CD8-positive, alpha-beta memory T cell (primary cell): ENCODE measurements at places on chromosomes 7 and 10. TPM values are rescaled to one million over a fixed set of nuclear protein-coding genes. Genes with fewer than 3 reads are reported as not detected.

The SPDYE8 gene
- total RNA-seq: not detected

The PNLIPRP2 gene
- not detected for total RNA-seq

The PSMG3 gene
- total RNA-seq: 71.0 TPM

The HABP2 gene
- not detected for total RNA-seq

The HOXA7 gene
- not detected for total RNA-seq

The SPDYE6 gene
- not detected for total RNA-seq

DNA sequence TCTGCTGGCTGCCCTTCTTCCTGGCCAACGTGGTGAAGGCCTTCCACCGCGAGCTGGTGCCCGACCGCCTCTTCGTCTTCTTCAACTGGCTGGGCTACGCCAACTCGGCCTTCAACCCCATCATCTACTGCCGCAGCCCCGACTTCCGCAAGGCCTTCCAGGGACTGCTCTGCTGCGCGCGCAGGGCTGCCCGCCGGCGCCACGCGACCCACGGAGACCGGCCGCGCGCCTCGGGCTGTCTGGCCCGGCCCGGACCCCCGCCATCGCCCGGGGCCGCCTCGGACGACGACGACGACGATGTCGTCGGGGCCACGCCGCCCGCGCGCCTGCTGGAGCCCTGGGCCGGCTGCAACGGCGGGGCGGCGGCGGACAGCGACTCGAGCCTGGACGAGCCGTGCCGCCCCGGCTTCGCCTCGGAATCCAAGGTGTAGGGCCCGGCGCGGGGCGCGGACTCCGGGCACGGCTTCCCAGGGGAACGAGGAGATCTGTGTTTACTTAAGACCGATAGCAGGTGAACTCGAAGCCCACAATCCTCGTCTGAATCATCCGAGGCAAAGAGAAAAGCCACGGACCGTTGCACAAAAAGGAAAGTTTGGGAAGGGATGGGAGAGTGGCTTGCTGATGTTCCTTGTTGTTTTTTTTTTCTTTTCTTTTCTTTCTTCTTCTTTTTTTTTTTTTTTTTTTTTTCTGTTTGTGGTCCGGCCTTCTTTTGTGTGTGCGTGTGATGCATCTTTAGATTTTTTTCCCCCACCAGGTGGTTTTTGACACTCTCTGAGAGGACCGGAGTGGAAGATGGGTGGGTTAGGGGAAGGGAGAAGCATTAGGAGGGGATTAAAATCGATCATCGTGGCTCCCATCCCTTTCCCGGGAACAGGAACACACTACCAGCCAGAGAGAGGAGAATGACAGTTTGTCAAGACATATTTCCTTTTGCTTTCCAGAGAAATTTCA is 1.7 kb downstream of the ADRB1 start:
- no peak overlapping the region for H3K4me3 ChIP-seq
- peaks cover 6% of the 10 kb centered on the region for H3K4me1 ChIP-seq
- peaks cover 22% of the 10 kb centered on the region for H3K27me3 ChIP-seq
- H3K36me3 ChIP-seq: no peaks in the 10 kb centered on the region
- no peak overlapping the region for H3K27ac ChIP-seq

- peaks cover 87% of the 10 kb centered on the region for H3K27me3 ChIP-seq
- DNase-seq: no peak
- peaks cover 24% of the 10 kb centered on the region for H3K4me1 ChIP-seq
- no peak overlapping the region for H3K4me3 ChIP-seq
- no peak overlapping the region for H3K27ac ChIP-seq
Measured at GRCh38 chr7:27194002-27194352, 5.9 kb downstream of the HOXA13 start.

GRCh38 chr7:134954197-134955082 is 31.9 kb upstream of the AGBL3 start:
- no peaks in the 10 kb centered on the region for H3K27me3 ChIP-seq
- DNase-seq: no peak
- H3K36me3 ChIP-seq: no peaks in the 10 kb centered on the region
- H3K27ac ChIP-seq: no peak overlapping the region

DNA sequence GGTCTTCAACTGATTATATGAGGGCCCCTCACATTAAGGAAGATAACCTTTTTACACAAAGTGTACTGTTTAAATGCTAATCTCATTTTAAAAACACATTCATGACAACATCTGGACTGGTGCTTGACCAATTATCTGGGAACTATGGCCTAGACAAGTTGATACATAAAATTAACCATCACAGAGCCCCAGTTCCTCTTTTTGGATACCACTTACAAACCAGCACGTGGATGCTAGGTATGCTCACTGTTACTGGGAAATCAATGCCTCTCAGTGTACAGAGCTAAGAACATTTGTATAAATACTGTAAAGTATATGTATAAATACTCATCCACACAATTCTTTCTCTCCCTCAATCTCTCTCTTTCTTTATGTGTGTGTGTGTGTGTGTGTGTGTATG is 1217.8 kb upstream of the LRRTM3 start:
- no peak overlapping the region for H3K27ac ChIP-seq
- no peaks in the 10 kb centered on the region for H3K27me3 ChIP-seq
- DNase-seq: no peak
- H3K4me3 ChIP-seq: no peak overlapping the region
- no peaks in the 10 kb centered on the region for H3K4me1 ChIP-seq

GRCh38 chr7:141541375-141541774 is 9.8 kb upstream of the AGK start:
- H3K4me1 ChIP-seq: no peaks in the 10 kb centered on the region
- DNase-seq: no peak
- no peaks in the 10 kb centered on the region for H3K36me3 ChIP-seq

DNA sequence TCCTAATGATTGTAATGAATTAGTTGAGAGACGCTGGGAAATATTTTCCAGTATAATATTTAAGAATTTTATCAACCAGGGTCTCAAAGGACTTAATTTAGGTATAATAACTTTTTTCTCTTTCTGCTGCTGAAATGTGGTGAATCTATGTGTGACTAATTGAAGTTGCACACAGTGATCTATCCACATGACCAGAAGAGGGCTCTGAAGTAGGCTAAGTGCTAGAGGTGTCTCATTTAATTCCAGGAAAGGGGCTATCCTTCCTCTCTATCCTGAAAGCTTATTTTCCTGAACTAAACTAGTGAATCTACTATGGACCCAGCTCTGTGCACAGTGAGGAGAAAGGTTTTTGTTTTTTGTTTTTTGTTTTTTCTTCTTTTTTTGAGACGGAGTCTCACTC is 294.4 kb upstream of the MYO3A start:
- no peaks in the 10 kb centered on the region for H3K27me3 ChIP-seq
- DNase-seq: no peak
- no peaks in the 10 kb centered on the region for H3K36me3 ChIP-seq
- no peak overlapping the region for H3K27ac ChIP-seq

- peak overlapping the region; percentile 89 for H3K4me3 ChIP-seq
- H3K27me3 ChIP-seq: no peaks in the 10 kb centered on the region
- H3K27ac ChIP-seq: peak overlapping the region; percentile 80
- H3K4me1 ChIP-seq: peaks cover 14% of the 10 kb centered on the region
- DNase-seq: no peak
Measured at GRCh38 chr7:142788303-142789289, 17.8 kb downstream of the PRSS2 start.

DNA sequence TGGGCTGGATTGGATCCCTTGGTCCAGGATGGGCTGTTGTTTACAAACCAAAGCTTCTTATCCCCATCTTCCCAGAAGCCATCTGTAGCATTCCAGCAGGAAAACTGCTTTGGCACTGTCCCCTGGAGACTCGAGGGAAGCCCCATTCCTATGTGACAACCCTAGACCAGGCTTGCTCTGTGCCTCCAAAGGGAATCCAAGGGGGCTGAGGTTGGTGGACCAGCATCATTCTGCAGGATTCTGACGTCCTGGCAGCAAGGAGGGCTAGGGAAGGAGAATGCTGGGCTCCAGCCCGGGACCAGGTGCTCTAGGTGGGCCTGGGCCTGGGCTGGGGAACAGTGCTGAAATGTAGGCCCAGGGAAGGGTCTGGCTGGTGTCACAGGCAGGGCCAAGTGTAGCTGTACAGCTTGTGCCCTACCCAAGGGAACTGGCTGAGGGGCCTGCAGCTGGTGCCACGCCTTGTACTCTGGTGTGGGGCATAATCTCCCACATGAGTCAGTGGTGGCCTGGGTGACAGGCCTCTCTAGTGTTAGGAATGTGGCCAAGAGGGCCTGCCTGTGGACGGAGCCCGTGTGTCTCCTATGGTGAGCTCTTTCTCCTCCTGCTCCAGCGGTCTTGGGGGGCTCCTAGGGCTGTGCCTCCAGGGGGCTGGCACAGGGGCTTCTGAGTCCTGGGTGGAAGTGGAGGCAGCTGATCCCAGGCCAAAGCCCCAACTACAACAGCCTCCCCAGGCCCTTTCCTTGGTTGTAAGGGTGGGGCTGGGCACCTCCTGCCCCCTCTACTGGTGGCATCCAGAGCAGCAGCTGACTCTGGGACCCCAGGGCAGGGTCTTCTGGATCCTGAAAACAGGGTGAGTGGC is 25.2 kb downstream of the TRIM8 start:
- no peak overlapping the region for H3K4me3 ChIP-seq
- H3K36me3 ChIP-seq: no peaks in the 10 kb centered on the region
- DNase-seq: no peak
- H3K4me1 ChIP-seq: peaks cover 21% of the 10 kb centered on the region
- no peak overlapping the region for H3K27ac ChIP-seq

- H3K4me3 ChIP-seq: no peak overlapping the region
- no peaks in the 10 kb centered on the region for H3K36me3 ChIP-seq
- no peaks in the 10 kb centered on the region for H3K27me3 ChIP-seq
- no peaks in the 10 kb centered on the region for H3K4me1 ChIP-seq
- no peak overlapping the region for H3K27ac ChIP-seq
- DNase-seq: no peak
Measured at GRCh38 chr10:114418109-114418508, 13.8 kb upstream of the AFAP1L2 start.

DNA sequence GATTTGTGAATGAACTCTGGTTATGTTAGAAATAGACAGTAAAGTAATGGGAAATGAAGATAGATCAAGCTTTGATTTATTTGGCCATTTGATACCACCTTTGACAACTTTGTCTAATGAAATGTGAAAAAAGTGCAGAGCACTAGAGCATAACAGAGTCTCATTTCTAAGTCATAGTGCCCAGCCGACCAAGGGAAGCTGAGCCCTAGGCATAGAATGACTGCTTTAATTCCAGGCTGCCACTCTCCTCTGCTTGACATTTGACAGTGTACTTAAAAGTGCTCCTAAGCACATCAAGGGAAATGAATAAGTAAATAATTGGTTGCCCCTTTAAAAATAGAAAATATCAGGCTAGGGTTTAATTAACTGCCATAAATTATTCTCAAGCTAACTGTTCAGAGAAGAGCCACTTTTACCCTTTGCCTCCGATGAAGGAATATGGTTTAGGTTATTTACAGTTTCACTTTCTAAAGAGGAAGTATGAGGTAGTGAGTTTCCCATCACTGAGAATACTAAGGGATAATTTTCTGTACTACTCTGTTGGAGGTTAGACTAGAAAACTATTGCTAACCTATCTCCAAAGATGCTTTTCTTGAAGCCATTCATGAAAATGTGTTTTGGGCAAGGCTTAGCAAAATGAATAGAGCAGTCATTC is 591.6 kb downstream of the REEP3 start:
- H3K36me3 ChIP-seq: no peaks in the 10 kb centered on the region
- H3K4me3 ChIP-seq: no peak overlapping the region
- H3K27ac ChIP-seq: no peak overlapping the region

DNA sequence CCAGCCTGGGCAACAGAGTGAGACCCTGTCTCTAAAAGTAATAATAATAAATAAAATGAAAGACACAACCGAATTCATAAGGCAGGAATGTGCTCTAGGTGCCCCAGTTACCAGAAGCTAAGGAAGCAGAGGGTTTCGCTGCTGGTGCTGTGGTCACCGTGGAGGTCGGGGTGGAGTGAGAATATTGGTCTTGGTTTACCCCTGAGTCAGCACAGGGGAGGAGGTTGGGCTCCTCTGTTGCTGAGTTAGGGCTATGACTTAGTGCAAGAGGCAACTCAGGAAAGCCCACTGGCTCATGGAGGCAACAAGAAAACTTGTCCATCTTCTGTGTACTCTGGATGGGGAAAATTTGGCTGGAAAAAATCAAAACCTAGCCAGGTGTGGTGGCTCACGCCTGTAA is 117.1 kb downstream of the MYL10 start:
- H3K36me3 ChIP-seq: no peaks in the 10 kb centered on the region
- no peak overlapping the region for H3K27ac ChIP-seq
- no peaks in the 10 kb centered on the region for H3K4me1 ChIP-seq
- DNase-seq: no peak
- no peak overlapping the region for H3K4me3 ChIP-seq

GRCh38 chr7:50826371-50827172 is 43.9 kb upstream of the GRB10 start:
- no peak overlapping the region for H3K4me3 ChIP-seq
- H3K27ac ChIP-seq: no peak overlapping the region
- H3K27me3 ChIP-seq: no peaks in the 10 kb centered on the region

- no peaks in the 10 kb centered on the region for H3K4me1 ChIP-seq
- H3K27ac ChIP-seq: no peak overlapping the region
- DNase-seq: no peak
- H3K4me3 ChIP-seq: no peak overlapping the region
- no peaks in the 10 kb centered on the region for H3K36me3 ChIP-seq
Measured at GRCh38 chr10:59991661-59992060, 85.3 kb upstream of the CCDC6 start.

DNA sequence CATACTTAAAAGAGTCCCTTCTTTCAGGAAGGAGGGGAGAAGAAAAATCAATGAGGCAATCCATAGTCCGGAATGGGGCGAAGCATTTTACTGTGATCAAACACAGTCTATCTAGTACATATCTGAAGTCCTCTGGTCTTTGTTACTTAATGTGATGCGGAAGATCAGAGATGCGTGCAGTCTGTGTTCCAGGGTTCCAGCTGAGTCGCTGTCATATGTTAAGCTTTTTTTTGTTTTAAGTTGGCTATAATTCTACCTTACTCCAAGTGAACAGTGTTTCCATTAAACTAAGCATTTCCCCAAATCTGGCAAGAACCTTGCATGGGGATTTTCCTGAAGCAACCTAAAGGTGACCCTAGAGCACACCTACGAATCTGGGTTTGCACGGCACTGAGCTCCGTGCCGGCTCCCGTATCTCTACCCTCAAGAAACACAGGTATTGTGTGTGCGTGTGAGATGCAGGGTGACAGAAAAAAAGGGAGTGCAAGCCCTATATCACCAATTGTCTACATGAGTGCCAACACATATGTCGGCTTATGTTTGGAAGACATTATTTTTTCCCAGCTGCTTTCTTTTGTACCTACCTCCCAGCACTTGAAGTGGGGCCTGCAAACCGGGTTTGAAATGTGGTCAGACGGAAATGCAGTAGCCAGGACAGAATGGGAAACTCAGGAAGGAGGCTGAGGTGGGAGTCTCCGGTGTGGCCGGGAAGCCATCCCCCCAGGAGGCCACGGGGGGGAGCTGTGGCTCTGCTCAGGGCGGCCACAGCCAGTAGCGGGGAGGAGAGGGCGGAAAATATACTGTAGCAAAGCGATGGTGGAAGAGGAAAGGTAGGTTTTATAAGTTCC is 435.8 kb upstream of the MGMT start:
- no peaks in the 10 kb centered on the region for H3K36me3 ChIP-seq
- no peak overlapping the region for H3K27ac ChIP-seq
- H3K4me3 ChIP-seq: no peak overlapping the region
- no peaks in the 10 kb centered on the region for H3K27me3 ChIP-seq
- no peak for DNase-seq
